ENCODE measurements at places on chromosomes 5 and 9. TPM values are rescaled to one million over a fixed set of nuclear protein-coding genes. Genes with fewer than 3 reads are reported as not detected.

- H3K4me1 ChIP-seq: peaks cover 69% of the 10 kb centered on the region
- peak overlapping the region; percentile 98 for H3K27ac ChIP-seq
- DNase-seq: no peak
Measured at GRCh38 chr5:16464231-16464630, 1.4 kb downstream of the ZNF622 start.

DNA sequence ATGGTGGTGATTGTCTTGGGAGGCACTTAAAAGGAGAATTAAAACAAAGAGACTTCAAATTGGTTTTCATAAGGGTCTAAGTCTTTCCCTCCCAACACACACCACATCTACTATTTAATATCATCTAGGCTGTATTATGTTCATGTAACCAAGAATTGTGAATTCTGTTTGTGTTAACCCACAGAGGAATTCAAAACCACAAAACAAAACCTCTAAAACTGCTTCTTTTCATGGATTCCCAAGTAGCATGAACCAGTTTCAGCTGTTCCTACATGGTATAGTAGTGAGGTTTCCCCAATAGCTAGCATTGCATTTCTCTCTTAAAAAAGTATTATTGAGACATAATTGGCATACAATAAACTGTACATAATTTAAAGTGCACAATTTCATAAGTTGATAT, 283.8 kb downstream of the CD180 start:
- peaks cover 20% of the 10 kb centered on the region for H3K27me3 ChIP-seq
- no peak overlapping the region for H3K4me3 ChIP-seq
- DNase-seq: no peak
- peaks cover 3% of the 10 kb centered on the region for H3K36me3 ChIP-seq

- no peak overlapping the region for H3K4me3 ChIP-seq
- H3K27ac ChIP-seq: no peak overlapping the region
- DNase-seq: peak; percentile 52
- peaks cover 3% of the 10 kb centered on the region for H3K4me1 ChIP-seq
- peaks cover 3% of the 10 kb centered on the region for H3K27me3 ChIP-seq
- H3K36me3 ChIP-seq: no peaks in the 10 kb centered on the region
Measured at GRCh38 chr9:77433675-77434445, 214.3 kb downstream of the GNA14 start.

DNA sequence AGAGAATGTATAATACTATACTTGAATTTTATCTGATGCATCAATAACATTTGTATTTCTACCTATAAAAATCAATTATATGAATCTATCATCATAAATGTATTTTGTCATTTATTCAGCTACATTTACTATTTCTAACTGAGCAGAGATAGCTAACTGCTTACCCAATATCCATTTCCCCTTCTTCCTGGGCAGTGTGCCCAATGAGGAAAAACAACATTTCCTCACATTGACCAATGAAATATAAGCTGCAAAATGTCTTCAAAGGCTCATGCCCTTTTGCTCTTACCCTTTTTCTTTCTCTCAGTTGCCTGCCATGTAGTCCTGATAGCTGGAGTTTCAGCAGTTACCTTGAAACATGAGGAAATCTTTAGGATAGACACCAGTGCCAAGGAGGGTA, 385.8 kb upstream of the PCSK5 start:
- H3K4me3 ChIP-seq: no peak overlapping the region
- no peak overlapping the region for H3K27ac ChIP-seq
- no peak for DNase-seq
- H3K36me3 ChIP-seq: no peaks in the 10 kb centered on the region

- H3K36me3 ChIP-seq: peaks cover 33% of the 10 kb centered on the region
- no peaks in the 10 kb centered on the region for H3K27me3 ChIP-seq
- peak overlapping the region; percentile 62 for H3K27ac ChIP-seq
- no peak overlapping the region for H3K4me3 ChIP-seq
Measured at GRCh38 chr5:138402640-138403039, 36.2 kb upstream of the REEP2 start.

DNA sequence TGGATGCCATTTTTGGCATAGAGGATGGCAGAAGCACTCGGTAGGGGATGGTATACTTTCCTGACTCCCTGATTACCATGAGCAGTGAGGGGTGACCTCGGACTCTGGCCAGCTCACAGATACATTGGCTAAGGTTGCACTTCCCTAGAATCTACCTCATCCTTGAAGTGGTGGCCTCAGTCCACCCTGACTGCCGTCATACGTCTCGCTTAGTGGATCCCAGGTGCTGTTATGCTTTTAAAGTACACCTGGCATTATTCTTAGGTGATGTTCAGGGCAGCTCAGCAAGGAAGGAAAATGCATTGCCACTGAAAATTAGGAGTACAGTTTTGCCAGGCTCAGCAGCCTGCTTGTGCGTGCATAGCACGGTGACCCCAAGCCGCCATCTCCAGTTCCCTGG, 87.3 kb downstream of the SYK start:
- no peaks in the 10 kb centered on the region for H3K36me3 ChIP-seq
- H3K27ac ChIP-seq: no peak overlapping the region
- H3K27me3 ChIP-seq: peaks cover 7% of the 10 kb centered on the region
- no peak for DNase-seq
- no peak overlapping the region for H3K4me3 ChIP-seq

CDX1 gene
- not detected for total RNA-seq

FYB1 gene
- 358 TPM for total RNA-seq

SLC36A2 gene
- total RNA-seq: not detected

SPATA31D3 gene
- not detected for total RNA-seq
